HL-60 (cell line): ENCODE measurements at places on chromosomes 5 and 9.

DNA sequence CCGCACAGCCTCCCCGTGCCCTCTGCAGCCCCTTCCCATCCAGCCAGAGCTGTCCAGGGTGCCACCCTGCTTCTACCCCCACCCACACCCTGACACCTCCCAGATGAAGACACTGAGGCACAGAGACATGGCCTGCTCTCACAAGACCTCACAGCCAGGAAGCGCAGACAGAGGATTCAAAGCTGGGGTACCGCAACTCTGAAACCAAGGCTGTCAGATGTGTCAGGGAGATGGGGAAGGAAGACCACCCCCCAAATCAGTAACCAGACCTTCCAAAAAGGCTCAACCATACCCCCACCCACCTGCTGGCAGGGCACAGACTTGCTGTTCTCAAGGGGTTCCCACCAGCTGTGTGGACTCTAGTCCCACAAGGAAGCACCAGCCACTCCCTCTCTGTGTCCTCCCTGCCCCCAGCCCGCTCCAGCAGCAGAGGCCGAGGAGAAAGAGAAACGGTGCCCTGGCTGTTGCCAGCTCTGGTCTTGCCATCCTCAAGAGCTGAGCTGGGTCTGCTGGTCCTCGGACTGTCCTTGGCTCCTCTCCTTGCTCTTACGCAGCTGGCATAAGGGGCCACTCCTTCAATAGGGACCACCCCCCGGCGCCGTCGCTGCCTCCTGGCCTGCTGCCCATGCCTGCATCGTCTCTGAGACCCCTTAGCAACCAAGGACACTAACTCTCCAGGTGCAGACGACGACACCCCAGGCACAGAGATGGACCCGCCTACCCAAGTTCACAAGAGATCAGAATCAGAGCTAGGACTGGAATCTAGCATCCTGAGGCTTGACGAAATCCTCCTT lies 699 bp downstream of the AKNA start:
- DNase-seq, result no peak

GRCh38 chr9:135136481-135136880 lies 49.0 kb downstream of the OLFM1 start:
- no peak for DNase-seq

DNA sequence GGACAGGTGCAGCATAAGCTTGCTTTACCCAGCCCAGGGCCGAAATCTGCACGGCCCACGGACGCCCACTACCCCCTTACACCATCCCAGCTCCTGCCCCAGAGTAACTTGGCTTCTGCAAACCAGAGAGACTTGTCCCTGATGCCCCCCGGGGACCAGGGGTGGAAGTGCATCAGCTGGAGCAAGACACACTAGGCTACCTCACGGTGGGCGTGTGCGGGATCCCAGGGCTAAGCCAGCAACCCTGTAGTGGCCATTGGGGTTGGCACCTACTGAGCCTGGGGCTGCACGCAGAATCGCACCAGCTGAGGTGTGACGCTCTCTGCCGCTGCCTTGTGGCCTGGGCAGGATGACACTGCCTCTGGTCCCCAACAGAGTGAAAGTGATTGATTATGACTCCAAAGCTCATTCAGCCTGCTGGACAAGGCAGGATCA lies 6.1 kb upstream of the ZNF79 start:
- peak; percentile 32 for DNase-seq

- DNase-seq, result no peak
Measured at GRCh38 chr5:73966451-73966850, 340.5 kb downstream of the ARHGEF28 start.

GRCh38 chr9:93045521-93045920 lies 13.0 kb upstream of the SUSD3 start:
- DNase-seq, result peak; percentile 56

DNA sequence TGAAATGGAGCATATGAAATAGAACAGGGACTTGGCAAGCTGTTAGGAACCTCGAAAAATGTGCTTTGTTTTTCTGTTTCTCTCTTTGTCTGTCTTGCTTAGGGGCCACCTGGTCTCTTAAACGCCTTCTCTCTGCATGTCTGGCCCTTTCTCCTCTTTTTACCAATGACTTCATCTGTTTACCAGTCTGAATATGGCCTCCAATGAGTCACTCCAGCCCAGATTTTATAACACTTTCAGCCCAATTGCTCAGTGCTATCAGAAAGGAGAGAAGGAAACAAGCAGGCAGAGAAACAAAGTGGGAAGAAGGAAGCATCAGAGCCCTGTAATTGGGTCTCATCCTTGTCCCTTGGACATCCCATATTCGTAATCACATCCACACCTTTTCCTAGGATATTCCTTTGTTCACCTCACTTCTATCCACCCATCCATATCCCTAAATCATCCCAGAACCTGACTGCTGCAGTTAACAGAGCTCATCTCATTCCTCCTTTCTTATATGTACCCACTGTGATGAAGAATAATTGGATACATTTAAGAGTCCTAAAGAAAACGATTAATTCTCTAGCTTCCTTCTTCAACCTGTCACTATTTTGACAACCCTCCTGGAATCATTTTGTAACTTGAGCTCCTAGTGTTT lies 151.8 kb upstream of the GPR151 start:
- DNase-seq, result no peak

DNA sequence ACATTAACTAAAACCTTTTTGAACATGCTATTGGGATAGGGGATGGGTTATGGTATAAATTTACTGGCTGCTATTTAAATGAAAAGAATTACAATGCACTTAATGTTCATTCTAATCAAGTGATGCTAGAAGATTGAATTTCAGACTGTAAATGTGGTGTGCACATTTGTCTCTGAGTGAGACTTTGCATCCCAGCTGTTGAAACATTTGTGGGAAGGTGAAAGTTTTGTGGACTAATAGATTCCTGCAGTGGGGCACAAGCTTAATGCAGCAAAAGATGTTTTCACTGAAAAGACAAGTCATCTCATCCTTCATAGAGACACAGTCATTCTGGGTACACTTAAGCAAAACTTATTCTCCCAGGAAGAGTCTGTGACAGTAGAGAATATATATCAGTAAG lies 323.6 kb downstream of the NFIB start:
- DNase-seq, result no peak

- no peak for DNase-seq
Measured at GRCh38 chr5:54887663-54888062, 97.7 kb downstream of the ESM1 start.
